ENCODE measurements at places on chromosomes 1 and 21.
A peak's percentile ranks its signal among the peaks of the same experiment; 100 is the strongest.

GRCh38 chr1:208438112-208438699 is 194.0 kb upstream of the PLXNA2 start:
- DNase-seq, result no peak

DNA sequence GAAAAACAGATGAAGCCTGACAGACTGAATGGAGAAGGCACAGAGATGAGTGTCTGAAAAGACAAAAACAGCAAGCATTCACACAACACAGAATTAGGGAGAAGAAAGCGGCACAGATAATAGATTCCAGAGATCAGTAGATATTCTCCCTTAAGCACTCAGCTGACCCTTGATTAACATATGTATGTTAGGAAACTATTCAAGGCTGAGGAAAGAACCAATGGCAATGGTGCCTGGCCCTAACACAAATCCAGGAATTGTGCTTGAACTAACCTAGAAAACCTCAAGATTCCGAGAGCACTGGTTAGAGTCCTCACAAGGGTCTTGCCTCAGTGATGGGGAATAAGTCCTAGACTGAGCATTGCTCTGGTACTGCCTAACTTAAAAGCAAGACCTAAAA is 30.9 kb downstream of the KCNT2 start:
- DNase-seq, result no peak

DNA sequence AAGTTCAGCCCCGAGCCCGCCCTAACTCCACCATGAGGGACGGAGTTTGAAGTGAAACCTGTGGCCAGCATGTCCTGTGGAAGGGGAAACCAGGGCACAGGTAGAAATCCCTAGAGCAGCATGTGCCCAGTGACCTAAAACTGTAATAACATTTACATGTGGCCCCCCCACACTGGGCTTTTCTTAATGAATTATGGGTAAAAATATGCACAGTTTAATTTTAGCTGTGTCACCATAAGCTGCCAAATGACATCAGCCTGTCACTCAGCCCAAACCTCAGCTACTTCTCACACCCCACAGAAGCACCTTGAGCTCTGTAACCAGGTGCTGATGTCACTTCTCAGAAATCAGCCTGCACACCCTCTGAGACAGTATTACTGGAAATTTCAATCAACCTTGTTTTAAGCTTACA is 50.0 kb upstream of the SLC19A1 start:
- no peak for DNase-seq

GRCh38 chr1:39926343-39926793 is 24.7 kb upstream of the MYCL start:
- DNase-seq, result no peak

DNA sequence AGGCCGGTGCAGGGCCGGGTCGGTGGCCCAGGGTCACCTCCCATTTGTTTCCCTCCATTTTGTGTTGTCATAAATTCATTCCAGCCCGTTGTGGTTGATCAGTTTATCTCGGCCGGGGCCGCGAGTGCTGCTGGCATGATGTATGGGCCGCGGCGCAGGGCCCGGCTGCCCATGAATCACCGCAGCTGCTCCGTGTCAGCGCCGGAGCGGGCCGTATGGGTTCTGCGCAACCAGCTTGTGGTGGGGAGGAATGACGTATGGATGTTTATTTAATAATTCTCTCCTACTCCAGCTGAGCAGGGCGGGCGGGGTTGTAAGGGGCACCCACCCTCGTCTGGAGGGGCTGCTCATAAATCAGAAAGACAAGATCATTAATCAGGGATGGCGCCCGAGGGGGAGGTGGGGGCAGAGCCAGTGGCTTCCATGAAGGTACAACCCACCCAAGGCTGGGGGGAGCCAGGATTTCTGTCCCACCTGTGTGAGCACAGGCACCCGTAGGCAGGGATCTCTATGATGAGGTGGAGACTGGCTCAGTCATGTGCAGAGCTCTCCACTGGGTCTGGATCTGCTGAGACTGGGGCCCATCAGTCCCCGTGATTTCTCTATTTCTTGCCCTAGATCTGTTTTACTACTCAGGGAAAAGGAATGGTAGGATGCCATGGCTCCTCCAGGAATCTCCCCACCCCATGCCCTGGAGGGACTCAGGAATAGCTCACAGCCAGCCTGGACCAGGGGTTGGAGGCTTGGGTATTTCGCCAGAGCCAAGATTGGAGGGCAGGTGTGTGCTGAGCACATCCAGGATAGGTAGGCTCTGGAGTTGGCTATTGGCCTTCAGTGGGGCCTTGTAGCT is 27.8 kb downstream of the TMEM53 start:
- no peak for DNase-seq

DNA sequence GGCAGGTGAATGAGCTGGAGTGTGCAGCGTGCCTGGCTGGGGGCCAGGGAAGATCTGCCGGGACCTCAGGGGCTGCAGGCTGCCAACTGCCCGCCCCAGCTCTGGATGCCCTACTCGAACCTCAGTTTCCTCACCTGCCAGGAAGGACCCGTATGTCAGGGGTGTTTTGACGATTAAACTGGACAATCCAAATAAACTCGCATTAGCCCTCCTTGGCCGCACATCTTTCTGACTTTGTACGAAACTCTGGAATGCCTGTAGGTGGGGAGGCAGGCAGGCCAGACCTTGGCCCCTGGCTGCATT is 8.3 kb upstream of the ZNF669 start:
- no peak for DNase-seq

- DNase-seq, result no peak
These were observed 2.4 kb downstream of the CEPT1 start for GRCh38 chr1:111142356-111142975.

DNA sequence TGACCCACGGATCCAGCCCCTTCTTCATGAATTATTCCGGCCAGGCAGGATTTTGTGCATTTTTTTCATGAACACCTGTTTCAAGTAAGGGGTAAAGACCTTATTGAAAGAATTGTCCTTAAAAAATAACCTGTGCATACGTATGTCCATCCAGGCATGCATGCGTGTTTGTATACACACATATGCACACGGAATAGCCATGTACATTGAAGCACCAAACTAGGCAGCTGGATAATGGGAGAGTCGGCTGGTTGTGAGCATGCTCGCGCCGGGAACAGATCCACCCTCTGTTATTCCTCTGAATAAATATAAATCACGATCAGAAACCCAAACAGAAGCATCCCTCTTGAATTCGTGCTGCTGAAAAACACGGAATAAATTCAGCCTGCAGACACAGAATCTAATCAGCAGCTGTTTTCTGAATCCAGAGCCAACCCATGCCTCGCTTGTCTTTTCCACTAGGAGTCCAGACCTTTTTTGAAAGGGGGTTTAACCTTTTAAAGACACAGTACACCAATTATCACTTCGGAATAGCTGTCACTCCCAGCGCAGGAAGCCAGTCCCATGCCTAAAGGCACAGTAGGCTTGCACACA is at the start of gene HIVEP3:
HIVEP3 (minus strand) TSS at position 473 of the 594 bp plus-strand sequence.
- no peak for DNase-seq

DNA sequence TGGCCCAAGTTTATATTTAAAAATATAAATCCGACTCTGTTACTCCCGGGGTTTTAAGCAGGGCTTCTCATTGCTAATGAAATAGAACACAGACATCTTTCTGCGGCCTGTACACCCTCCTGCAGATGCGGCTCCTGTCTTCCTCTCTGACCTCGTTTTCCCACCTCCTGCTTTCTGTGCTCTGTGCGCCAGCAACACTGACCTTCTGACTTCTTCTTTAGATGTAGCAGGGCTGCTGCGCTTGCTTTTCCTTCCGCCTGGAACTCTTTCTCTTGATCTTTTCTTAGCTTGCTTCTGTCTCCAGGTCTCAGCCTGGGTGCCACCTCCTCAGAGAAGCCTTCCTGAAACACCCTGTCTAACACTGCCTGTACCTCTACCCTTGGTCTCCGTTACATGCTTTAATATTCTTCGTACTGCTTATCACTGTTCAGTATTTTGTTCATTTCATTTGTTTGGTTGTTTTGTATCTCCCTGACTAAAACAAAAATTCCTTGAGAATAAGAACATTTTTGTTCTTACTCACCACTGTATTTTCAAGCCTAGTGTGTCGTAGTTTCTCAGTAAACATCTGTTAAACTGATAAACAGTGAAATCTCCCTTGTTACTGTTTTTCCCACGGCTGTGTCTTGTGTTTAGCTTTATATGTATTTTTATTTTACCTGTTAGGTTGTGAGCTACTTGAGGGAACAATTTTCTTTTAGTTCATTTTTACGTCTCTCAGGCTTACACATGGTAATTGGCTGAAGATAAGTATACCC is 79.0 kb downstream of the ST3GAL3 start:
- DNase-seq, result no peak

- DNase-seq, result no peak
These were observed 176.0 kb downstream of the SEC16B start for GRCh38 chr1:177793900-177794299.

DNA sequence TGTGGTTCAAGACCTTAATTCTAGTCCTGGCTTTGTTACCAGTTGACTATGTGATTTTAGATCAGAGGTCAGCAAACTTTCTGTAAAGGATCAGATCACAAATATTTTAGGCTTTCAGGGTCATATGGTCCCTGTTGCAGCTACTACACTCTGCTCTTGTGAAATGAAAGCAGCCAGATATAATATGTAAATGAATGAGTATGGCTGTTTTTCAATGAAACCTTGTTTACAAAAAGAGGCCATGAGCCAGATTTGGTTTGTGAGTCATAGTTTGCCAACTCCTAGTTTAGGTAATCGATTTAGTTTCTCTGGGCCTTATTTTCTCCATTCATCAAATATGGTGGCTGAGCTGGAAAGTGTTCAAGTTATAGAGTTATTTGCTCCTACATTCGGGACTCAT is 346.7 kb downstream of the NUF2 start:
- DNase-seq, result no peak

DNA sequence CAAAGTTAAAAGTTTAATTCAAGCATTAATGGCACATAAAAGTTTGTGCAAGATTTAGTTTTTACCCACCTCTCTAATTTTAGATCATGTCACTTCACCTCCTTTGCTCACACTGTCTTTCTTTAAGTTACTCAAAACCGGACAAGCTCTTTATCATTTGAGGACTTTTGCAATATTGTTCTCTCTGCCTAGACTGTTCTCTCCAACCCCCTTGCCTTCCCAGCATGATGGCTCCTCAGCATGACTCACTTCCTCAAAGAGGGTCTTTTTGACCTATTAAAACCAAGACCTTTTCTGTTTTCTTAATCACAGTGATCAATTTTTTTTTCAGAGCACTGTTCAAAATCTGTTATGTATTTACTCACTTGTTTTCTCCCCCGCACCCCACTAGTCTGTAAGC is 61.3 kb downstream of the XKR8 start:
- DNase-seq, result no peak

- DNase-seq, result no peak
These were observed 44.8 kb downstream of the SNX7 start for GRCh38 chr1:98706173-98706843.

DNA sequence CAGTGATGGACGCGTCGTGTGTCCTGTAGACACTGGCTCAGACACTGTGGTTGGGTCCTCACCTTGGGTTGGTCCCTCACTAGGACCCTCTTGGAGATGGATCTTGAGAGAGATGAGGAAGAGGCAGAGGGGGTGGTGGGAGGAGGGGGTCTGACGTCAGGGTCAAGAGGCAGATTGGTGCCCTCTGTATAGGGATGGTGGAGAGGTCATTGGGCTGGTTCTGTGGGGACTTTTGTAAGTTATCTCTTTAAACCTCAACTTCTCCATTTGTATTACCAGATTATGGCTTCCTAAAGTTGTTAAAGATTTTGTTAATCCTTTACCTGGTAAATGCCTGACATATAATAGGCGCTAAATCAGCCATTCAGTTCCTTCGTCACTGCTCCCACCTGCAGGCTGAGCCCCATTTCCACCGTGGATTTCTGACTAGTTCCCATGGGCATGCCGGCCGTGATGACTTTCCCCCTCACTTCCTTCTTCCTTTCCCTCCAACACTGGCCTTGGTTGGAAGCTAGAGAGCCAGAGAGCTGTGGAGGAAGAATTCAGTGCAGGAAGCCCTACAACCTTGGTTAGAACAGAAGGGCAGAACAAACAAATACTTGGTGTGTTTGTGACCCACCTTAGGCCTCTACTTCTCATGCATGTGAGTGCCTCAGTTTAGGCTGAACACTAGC is 8.6 kb downstream of the H6PD start:
- DNase-seq, result no peak

- DNase-seq, result peak; percentile 54
These were observed 29.0 kb downstream of the PPFIA4 start for GRCh38 chr1:203055161-203055799.

GRCh38 chr21:43810505-43811261 is 21.3 kb downstream of the RRP1 start:
- peak; percentile 98 for DNase-seq

- no peak for DNase-seq
These were observed 9.5 kb upstream of the NDUFS5 start for GRCh38 chr1:39016604-39017171.

GRCh38 chr1:19381261-19381660 is 69.1 kb downstream of the SLC66A1 start:
- DNase-seq, result no peak

GRCh38 chr1:15414445-15414983 is 4.8 kb downstream of the EFHD2 start:
- no peak for DNase-seq

GRCh38 chr21:43988016-43988415 is 24.1 kb upstream of the TRAPPC10 start:
- no peak for DNase-seq

- peak; percentile 65 for DNase-seq
These were observed 2.1 kb upstream of the SELENON start for GRCh38 chr1:25797939-25798338.

GRCh38 chr1:207938016-207938415 is 27.1 kb upstream of the CD34 start:
- no peak for DNase-seq

DNA sequence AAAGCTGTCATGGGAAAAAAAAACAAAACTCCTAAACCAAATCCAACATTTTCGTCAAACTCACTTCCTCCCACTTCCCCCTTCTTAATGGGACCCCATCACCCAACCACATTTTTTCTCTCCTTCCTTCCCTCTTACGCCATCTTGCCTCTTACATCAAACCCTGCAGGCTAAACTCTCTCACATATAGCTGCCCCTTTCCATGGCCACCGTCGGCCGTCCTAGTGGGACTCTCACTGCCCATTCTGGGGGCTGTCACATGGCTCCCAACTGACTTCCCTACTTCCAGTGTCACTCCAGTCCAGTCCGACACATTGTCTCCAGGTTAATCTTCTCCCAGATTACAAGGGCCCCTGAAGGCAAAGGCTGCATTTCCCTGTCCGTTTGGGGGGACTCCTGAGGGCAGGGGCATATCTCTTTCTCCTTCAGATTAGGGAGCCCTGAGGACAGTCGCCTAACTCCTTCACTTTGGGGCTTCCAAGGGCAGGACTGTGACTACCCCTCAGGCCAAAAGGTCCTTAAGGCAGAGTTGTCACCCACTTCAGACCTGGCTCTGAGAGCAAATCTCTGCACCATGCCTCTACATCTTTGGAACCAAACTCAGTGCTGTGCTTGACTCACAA is 658 bp downstream of the UBXN11 start:
- no peak for DNase-seq

DNA sequence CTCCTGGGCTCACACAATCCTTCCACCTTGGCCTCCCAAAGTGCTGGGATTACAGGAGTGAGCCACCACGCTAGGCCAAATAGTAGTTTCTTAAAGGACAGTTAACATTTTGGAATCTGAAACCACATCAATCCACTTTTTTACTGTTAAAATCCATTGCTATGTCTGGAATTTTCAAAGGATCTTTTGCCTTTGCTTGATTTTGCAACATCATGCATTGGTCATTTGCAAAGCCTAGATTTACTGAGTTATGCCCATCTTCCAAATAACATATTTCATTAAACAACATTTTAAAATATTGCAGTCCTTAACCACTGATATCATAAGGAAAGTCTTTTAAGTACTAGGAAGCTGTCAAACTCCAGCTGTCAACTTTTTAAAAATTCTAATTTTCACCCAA is 3.3 kb downstream of the POGZ start:
- DNase-seq, result no peak

- no peak for DNase-seq
These were observed 9.4 kb upstream of the TARBP1 start for GRCh38 chr1:234488054-234489006.

- DNase-seq, result no peak
These were observed 85.5 kb downstream of the CLIC4 start for GRCh38 chr1:24830680-24831272.

All from glutamatergic neuron (in vitro differentiated cells).